Left hindlimb (tissue), 1 donor: ENCODE measurements at places on chromosomes 1 and 21.

DNA sequence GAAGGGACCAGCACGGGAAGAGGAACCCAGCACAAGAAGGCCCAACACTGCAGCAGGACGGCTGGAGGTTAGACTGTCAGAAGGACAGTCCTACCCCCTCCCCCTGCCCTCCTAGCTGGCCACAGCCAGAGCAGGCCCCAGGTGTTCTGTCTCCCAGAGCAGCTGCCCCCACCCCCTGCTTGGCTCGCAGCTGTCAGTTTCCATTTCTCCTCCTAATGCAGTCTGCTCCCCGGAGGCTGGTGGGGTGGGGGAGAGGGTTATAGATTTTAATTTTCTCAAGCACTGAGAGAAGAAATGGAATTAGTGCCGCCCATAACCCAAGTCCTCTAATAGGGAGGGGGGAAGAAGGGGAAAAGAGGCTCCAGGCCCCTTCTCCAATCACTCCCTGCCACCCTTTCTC, 13.0 kb upstream of the PEAR1 start:
- DNase-seq = no peak

GRCh38 chr1:19096036-19096833, 113.8 kb downstream of the UBR4 start:
- no peak for DNase-seq

DNA sequence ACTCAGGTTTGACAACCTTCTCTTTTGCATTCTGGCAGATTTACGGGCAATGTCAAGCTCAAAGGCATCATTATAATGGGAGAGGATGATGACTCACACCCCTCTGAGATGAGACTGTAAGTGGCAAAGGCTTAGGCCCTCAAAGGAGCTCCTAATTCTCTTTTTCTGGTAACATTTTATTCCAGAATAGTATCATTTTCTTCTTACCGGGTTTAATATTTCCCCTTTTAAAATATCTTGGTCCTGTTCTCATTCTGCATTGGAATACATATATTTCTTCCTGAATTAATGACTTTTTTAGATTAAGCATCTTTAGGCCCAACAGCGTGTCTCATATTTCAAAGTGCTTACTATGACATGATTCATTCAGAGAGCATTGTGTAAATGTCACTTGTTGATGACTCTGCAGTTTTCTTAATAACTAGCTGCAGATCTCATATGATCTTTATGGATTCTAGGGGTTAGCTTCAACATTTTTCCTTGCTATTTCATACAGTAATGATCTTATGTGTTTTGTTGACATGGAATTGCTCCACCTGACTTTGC, 1.7 kb downstream of the PITHD1 start:
- DNase-seq = no peak

DNA sequence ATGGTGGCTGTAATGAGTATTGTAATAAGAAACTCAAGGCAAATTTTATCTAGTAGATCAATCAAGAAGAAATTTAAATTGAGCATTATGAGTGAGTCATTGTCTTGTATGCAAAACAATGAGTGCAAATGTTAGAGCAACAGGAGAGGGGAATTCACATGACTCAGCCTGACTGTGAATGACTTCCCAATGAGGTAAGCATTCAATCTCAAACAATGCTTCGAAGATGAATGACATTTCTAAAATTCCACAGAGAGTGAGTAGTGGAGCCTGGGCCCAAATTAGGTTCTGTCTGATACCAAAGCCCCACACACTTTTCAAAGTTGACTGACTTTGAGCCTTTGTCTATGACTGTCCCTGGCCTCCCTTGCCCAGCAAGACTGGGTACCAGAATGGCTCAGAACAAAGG, 738.0 kb downstream of the PTPRU start:
- DNase-seq = no peak

GRCh38 chr1:43442756-43443155, 11.0 kb downstream of the HYI start:
- DNase-seq = no peak

GRCh38 chr1:211327346-211327921, 801 bp downstream of the TRAF5 start:
- DNase-seq = peak; percentile 60

DNA sequence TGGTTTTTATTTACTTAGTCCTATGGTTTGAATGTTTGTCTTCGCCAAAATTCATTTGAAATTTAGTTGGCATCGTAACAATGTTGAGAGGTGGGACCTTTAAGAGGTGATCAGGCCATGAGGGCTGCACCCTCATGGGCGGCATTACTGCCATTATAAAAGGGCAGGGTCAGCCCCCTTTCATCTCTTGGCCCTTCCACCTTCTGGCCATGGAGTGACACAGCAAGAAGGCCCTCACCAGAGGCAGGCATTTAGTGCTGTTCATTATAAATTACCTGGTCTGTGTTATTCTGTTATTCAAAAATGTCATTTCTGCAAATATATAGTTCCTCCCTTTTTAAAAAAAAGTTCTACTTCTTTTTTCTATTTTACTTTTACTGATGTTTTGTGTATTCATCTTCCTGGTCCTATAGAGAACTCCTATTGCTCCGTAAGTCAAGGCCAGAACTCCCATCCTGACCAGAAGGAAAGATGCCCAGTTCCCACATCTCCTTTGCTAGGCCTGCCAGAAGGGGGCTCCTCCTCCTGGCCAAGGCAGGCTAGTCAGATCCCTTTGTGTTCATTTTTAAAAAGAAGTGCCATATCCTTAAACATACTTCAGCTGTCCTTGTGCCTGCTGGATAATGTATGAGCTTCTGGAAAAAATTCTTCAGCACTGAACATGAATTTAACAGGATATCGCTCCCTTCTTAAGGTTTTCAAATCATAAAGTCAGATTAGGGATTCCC, 10.0 kb upstream of the LBR start:
- no peak for DNase-seq
